ENCODE measurements at places on chromosomes 2 and 18.
A peak's percentile ranks its signal among the peaks of the same experiment; 100 is the strongest.

DNA sequence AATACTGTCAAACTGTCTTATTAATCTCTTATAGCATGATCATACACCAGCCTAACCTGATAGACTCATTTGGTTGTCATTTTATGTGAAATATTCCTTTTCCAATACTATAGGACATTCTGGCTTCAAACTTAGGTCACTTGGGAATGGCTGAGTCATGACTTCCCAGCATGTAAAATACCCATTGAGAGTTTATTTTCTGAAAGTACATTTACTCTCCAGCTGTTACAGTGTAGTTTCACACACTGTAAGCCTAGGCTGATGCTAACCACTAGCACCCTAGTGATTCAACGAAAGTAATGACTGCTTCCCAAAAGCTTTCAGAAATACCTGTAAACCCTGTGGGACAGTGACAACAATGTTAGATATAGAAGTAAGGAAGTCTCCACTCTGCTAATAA, 93.8 kb downstream of the FIGN start:
- no peaks in the 10 kb centered on the region for H3K36me3 ChIP-seq
- peak; percentile 26 for DNase-seq
- H3K27ac ChIP-seq = no peak overlapping the region
- no peak overlapping the region for H3K4me3 ChIP-seq

DNA sequence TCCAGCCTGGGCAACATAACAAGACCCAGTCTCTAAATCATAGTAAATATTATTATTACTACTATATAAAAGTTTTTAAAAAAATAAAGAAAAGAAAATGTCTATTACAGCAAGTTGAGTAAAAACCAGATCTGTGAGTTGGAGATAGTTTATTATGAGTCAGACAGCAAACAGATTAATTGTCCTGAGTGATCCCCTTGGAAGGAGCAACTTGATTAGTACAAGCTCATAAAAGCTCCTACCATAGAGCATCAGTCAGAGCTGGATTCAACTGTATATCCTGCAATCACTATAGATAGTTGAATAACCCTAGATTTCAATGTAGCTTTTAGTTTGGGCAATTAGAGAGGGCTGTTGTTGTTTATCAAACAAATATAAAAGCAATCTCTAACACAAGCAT, 84.1 kb downstream of the TRABD2A start:
- H3K36me3 ChIP-seq = no peaks in the 10 kb centered on the region
- H3K27ac ChIP-seq = no peak overlapping the region
- DNase-seq = no peak
- no peaks in the 10 kb centered on the region for H3K27me3 ChIP-seq
- H3K4me3 ChIP-seq = no peak overlapping the region
- no peaks in the 10 kb centered on the region for H3K4me1 ChIP-seq

GRCh38 chr2:18976168-18976961, 382.1 kb downstream of the OSR1 start:
- H3K27me3 ChIP-seq = no peaks in the 10 kb centered on the region
- H3K4me3 ChIP-seq = no peak overlapping the region
- peak; percentile 70 for DNase-seq
- H3K36me3 ChIP-seq = no peaks in the 10 kb centered on the region
- H3K27ac ChIP-seq = no peak overlapping the region

GRCh38 chr18:62612776-62613175, 90.0 kb downstream of the ZCCHC2 start:
- DNase-seq = peak; percentile 43
- H3K27me3 ChIP-seq = no peaks in the 10 kb centered on the region
- peaks cover 7% of the 10 kb centered on the region for H3K4me1 ChIP-seq
- no peak overlapping the region for H3K4me3 ChIP-seq
- H3K36me3 ChIP-seq = no peaks in the 10 kb centered on the region
